ENCODE measurements at places on chromosomes 5 and 9.

DNA sequence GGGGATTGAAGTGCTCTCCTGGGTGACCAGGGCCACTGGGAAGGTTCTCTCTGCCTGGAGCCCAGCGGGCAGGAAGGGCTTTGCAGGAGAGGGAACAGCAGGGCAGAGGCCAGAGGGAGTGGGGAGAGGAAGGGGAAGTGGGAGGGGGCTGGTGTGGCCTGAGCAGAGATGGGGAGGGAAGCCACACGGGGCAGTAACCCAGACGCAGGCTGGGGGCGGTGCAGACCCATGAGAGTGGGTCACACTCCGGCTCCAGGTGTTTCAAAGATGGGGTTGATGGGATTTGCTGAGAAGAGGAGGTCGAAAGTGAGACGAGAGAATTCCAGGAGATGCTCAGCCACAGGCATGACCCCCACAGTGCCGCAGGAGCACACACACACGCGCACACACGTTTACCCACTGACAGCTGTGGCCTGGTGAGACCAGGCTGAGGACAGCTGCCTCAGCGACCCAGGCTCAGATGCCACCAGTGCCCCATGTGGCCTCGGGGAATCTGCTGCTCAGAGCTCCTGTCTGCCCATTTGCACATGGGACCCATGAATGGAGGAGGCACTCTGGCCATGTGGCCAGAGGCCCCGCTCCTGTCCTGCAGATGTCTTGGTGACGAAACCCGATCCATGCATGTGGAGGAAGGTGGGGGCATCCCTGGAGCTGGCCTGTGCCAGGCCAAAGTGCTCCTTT lies 32.7 kb upstream of the FCN2 start:
- H3K4me1 ChIP-seq: no peaks in the 10 kb centered on the region
- no peaks in the 10 kb centered on the region for H3K36me3 ChIP-seq
- no peak overlapping the region for H3K27ac ChIP-seq
- H3K27me3 ChIP-seq: no peaks in the 10 kb centered on the region

- peaks cover 51% of the 10 kb centered on the region for H3K27me3 ChIP-seq
- H3K36me3 ChIP-seq: peaks cover 4% of the 10 kb centered on the region
- DNase-seq: no peak
- H3K4me3 ChIP-seq: no peak overlapping the region
- H3K4me1 ChIP-seq: peaks cover 16% of the 10 kb centered on the region
- H3K27ac ChIP-seq: no peak overlapping the region
These were observed 3.8 kb upstream of the SHC3 start for GRCh38 chr9:89182369-89182768.

GRCh38 chr9:134360180-134360759 lies 34.0 kb downstream of the RXRA start:
- no peak overlapping the region for H3K27ac ChIP-seq
- no peaks in the 10 kb centered on the region for H3K27me3 ChIP-seq
- no peak overlapping the region for H3K4me3 ChIP-seq
- DNase-seq: no peak

GRCh38 chr5:94467954-94468930 lies 150.2 kb downstream of the KIAA0825 start:
- no peak overlapping the region for H3K4me3 ChIP-seq
- H3K36me3 ChIP-seq: no peaks in the 10 kb centered on the region
- no peak for DNase-seq
- no peaks in the 10 kb centered on the region for H3K4me1 ChIP-seq

DNA sequence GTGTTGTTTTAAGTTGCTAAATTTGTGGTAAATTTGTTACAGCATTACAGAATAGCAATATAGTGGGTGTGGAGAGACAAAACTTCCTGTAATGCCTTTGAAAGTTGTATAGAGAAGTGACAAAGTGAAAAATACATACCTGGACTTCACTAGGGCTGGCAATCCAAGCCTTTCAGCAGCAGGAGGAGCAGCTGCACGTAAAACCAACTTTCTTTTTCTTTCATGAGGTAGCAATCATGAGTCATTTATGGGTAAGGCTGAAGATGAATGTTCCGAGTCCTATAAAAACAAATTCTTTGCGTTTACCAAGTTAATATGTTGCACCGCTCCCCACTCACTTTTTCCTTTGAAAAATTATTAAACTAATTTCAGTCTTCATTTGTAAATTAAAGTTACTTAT lies 1138.2 kb downstream of the TAF11L14 start:
- no peak for DNase-seq
- H3K4me1 ChIP-seq: no peaks in the 10 kb centered on the region
- H3K4me3 ChIP-seq: no peak overlapping the region
- H3K27ac ChIP-seq: no peak overlapping the region
- no peaks in the 10 kb centered on the region for H3K36me3 ChIP-seq
- peaks cover 5% of the 10 kb centered on the region for H3K27me3 ChIP-seq

DNA sequence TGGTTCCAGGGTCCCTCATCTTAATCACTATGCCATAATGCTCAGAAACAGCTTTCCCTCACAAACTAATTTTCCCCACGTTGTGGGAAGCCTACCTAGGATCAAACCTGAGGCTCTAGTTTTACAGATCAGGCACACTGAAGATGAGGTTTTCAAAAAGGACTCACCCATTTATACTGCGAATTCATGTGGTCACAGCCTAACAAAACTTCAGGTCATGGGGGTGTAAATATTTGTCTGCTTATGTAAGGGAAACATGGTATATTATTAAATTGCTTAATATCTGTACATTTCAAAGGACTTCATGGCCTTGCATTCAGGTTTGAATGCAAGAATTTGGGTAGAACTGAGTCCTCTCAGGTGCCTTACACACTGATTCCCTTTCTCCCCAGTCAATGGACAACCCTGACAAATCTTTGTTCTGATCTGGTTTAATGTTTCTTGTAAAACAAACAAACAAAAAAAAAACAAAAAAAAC lies 12.1 kb downstream of the ZFAND5 start:
- no peak for DNase-seq
- no peak overlapping the region for H3K4me3 ChIP-seq
- H3K27ac ChIP-seq: no peak overlapping the region
- no peaks in the 10 kb centered on the region for H3K27me3 ChIP-seq

DNA sequence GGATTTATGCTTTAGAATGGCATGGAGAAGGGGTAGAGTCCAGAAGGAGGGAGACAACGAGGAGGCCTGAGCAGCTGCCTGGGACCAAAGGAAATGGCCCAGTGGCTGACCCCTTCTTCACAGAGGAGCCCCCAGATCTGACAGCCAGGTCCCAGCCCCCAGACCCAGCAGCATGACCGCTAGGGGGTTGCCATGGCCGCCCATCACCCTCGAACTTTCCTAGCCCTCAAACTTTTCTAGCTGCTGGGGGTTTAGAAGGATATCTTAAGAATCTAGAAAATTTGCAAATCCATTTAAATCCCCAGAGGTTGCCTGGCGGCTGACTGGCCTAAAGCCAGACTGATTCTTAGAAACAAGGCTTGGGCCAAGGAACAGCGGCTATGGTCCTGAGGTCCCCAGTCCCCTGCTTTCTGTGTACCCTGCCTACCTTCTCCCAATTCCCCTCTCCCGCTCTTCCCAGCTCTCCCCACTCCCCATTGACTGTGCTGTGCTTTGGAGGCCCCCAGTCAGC lies 972 bp downstream of the PDGFRB start:
- peaks cover 33% of the 10 kb centered on the region for H3K27me3 ChIP-seq
- H3K4me1 ChIP-seq: peaks cover 27% of the 10 kb centered on the region
- peak overlapping the region; percentile 46 for H3K4me3 ChIP-seq
- no peak for DNase-seq
- H3K36me3 ChIP-seq: no peaks in the 10 kb centered on the region

- H3K27ac ChIP-seq: no peak overlapping the region
- no peaks in the 10 kb centered on the region for H3K27me3 ChIP-seq
These were observed 264.2 kb downstream of the TMEM38B start for GRCh38 chr9:105958587-105958986.

DNA sequence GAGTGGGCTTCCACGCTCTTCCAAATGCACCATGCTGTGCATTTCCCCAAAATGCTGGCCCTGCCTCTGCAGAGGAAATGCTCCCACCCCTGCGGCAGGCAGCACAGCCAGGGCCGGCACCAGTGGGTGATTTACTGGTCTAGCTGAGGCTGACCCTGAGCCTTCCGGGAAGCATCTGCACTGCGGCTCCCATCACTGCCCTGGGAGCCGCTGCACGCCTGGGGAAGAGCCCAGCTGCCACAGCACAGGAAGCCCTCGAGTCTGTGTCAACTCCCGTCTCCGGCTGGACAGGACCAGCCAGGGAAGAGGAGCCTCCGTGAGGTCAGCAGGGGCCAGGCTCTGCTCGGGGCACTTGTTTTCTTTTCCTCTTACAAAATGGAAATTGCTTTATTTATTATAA lies 25.1 kb upstream of the EEIG1 start:
- peak overlapping the region; percentile 80 for H3K27ac ChIP-seq
- no peaks in the 10 kb centered on the region for H3K27me3 ChIP-seq
- no peak for DNase-seq
- H3K4me1 ChIP-seq: peaks cover 60% of the 10 kb centered on the region

DNA sequence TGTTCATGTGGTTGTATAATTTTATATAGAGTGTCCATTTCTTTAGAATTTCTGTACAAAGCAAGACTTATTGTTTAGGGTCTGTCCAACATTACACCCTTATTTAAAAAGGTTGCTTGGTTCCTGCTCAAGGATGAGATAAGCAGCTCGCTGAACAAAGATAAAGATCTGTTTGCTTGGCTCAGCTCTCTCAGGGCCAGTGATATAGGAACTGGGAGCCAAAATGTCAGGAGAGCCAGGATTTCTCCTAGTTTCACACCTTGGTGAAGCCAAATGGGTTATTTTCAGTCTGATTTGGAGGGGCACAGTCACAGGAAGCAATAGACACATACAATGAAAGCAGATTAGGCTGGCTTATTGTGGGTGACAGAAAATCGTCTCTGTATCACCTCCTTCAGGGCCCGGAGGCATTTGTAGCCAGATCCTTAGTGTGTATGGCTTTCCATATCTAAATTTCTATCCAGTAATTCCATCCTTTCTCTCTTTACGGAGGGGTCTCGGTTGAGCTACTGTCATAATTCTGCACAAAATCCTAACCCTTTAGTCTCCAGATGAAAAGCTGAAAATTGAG lies 396.4 kb downstream of the TMEM232 start:
- H3K27me3 ChIP-seq: no peaks in the 10 kb centered on the region
- H3K4me1 ChIP-seq: no peaks in the 10 kb centered on the region
- H3K4me3 ChIP-seq: no peak overlapping the region
- no peak overlapping the region for H3K27ac ChIP-seq

DNA sequence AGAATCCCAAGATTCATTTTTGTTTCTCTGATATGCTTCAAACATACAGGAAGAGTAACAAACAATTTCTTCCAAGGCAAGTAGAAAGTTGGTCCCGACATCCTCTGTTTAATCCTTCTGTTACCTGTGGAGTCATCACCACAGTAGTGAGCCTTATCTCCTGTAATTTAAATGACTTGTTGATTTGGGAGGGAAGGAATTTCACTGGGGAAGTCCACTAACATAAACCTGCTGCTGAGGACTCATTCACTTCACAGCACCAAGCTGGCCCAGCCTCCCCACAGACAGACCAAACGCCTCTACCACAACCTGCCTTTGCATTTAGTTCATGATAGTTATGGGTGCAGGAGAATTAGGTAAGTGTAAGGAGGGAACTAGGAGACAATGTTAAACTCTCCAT lies 63.2 kb downstream of the PRKACG start:
- peaks cover 5% of the 10 kb centered on the region for H3K36me3 ChIP-seq
- peaks cover 41% of the 10 kb centered on the region for H3K4me1 ChIP-seq
- no peak overlapping the region for H3K4me3 ChIP-seq
- DNase-seq: no peak
- H3K27ac ChIP-seq: no peak overlapping the region

DNA sequence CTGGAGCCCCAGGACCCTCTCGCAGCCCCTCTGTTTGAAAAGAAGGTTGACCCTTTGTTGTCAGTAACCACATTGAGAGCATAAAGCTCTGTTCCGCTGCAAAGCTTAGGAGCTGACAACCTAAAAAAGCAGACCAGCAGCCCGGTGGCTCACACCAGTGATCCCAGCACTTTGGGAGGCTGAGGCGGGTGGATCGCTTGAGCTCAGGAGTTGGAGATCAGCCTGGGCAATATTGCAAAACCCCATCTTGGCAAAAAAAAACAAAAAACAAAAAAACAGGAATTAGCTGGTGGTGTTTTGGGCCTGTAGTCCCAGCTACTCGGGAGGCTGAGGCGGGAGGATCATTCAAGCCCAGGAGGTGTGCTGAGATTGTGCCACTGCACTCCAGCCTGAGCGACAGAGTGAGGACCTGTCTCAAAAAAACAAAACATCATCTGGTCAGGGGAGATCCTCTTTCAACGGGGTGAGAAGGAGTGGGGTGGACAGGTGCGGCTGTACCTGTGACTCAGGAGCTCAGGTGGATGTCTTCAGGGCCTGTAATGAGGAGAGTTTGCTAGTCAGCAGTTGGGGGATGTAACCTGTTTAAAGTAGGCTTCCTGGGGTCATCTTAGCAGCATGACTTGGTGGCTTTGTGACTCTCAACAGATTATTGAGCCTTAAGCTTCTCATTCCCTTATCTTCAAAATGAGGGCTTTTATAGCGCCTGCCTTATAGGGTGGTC lies 694 bp upstream of the REEP2 start:
- no peak for DNase-seq
- peaks cover 22% of the 10 kb centered on the region for H3K36me3 ChIP-seq
- peak overlapping the region; percentile 41 for H3K27ac ChIP-seq
- peaks cover 2% of the 10 kb centered on the region for H3K27me3 ChIP-seq
- H3K4me1 ChIP-seq: peaks cover 9% of the 10 kb centered on the region
- peak overlapping the region; percentile 57 for H3K4me3 ChIP-seq

GRCh38 chr9:111008158-111009075 lies 29.9 kb downstream of the LPAR1 start:
- H3K36me3 ChIP-seq: no peaks in the 10 kb centered on the region
- DNase-seq: no peak
- H3K4me1 ChIP-seq: no peaks in the 10 kb centered on the region
- no peak overlapping the region for H3K27ac ChIP-seq

- H3K4me1 ChIP-seq: peaks cover 57% of the 10 kb centered on the region
- H3K27me3 ChIP-seq: peaks cover 6% of the 10 kb centered on the region
- no peak for DNase-seq
- H3K36me3 ChIP-seq: no peaks in the 10 kb centered on the region
- peak overlapping the region; percentile 33 for H3K4me3 ChIP-seq
These were observed 92.5 kb upstream of the DMRT1 start for GRCh38 chr9:748861-749497.

DNA sequence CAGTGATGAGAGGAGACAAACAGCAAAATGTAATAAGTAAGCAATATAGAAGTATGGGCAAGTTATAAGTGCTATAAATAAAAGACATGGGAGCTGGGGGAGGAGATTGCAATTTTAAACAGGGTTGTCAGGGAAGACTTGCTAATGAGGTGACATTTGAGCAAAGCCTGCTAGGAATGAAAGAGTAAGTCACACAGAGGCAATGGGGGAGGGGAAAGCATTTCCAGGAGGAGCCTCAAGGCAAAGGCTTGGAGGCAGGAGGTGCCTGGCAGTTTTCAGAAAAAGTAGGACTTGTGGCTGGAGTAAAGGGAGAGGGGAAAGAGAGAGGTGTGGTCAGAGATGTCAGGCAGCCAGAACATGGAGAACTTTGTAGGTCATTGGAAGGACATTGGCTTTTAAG lies 124.4 kb upstream of the NMUR2 start:
- peaks cover 2% of the 10 kb centered on the region for H3K36me3 ChIP-seq
- no peak overlapping the region for H3K4me3 ChIP-seq
- no peak for DNase-seq
- peaks cover 9% of the 10 kb centered on the region for H3K27me3 ChIP-seq
- no peak overlapping the region for H3K27ac ChIP-seq
- peaks cover 22% of the 10 kb centered on the region for H3K4me1 ChIP-seq

GRCh38 chr5:2128686-2129355 lies 246.1 kb upstream of the IRX4 start:
- H3K27me3 ChIP-seq: no peaks in the 10 kb centered on the region
- no peak overlapping the region for H3K27ac ChIP-seq
- H3K4me3 ChIP-seq: no peak overlapping the region
- H3K36me3 ChIP-seq: no peaks in the 10 kb centered on the region
- H3K4me1 ChIP-seq: no peaks in the 10 kb centered on the region
- DNase-seq: no peak
